HCT116 (cell line): ENCODE measurements at places on chromosomes 12 and 14. TPM values are rescaled to one million over a fixed set of nuclear protein-coding genes. Genes with fewer than 3 reads are reported as not detected.

DNA sequence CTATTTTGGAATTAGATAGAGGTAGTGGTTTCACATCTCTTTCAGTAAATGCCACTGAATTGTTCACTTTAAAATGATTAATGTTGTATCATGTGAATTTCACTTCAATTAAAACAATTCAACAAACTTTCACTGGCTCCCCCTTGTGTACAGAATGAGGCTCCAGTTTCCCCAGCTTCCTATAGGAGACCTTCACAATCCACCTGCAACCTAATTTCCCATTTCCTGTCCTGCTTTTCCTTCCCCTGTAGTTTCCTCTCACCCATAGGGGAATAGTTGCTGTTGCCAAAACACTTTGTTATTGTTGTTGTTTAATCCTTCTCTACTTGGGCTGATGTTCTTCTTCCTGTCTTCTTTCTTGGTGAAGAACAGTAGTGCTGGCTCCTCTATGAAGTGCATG is 59.8 kb downstream of the NPAS3 start:
- no peak for DNase-seq

GRCh38 chr12:71216725-71217579 is 59.2 kb upstream of the TSPAN8 start:
- DNase-seq = peak; percentile 55

DNA sequence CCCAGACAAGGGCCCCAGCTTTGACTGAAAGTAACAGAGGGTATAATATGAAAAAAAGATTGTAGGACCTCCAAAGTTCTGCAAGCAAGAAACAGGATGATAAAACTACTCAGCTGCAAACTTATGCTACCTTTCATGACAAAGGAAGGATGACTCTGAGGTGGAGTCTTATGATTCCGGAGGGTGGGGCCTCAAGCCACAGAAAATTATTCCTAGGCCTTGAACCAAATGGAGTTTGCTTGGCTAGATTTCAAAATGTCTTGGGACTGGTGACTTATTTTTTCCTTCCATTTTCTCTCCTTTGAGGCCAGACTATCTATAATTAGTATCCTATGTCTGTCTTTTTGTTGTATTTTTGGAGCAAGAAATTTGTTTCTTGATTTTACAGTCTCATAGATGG is 336.4 kb downstream of the LRIG3 start:
- DNase-seq = no peak

DNA sequence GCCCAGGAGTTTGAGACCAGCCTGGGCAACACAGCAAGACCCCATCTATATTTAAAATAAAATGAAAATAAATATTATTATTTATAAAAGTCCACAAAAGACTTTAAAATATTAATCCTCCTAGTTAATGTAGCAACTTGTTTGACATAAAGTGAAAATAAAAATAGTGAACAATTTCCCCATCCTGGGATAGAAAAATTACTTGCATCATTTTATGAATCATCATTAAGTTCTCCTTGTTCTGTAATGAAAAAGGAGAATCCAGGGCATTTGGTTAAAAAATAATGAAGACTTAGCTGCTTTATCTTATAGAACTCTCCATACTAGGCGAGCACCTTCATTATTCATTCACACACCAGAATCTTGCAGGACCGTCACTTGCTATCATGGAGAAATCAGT is 66.1 kb downstream of the ELK3 start:
- no peak for DNase-seq

BMP4 gene
- total RNA-seq = 145 TPM

DNA sequence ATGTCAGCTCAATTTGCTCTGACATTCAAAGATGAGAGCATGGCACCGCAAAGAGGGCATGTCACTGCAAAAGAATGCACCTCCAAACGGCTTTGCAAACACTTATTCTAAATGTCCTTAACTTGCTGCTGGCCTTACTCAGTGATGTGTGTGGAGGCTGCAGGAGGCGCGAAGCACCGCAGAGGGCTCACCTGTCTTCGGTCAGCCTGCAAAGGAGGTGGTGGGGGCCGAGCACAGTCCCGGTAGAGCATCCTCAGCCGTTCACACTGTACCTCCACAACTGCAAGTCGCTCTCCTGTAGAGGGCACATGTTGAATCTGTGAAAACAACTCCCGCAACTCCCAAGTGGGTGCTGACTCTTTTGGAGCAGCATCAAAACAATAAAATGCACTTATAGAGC is 93.8 kb downstream of the TRAFD1 start:
- no peak for DNase-seq

LAG3 gene
- total RNA-seq = 3.3 TPM

- DNase-seq = no peak
These were observed 41.1 kb downstream of the GNG2 start for GRCh38 chr14:51901475-51902024.

- no peak for DNase-seq
These were observed 584.8 kb downstream of the ETNK1 start for GRCh38 chr12:23209793-23210192.

GRCh38 chr12:13539051-13539450 is 342.5 kb downstream of the EMP1 start:
- no peak for DNase-seq

CSRP2 gene
- 36.1 TPM for total RNA-seq

GLTP gene
- 26.6 TPM for total RNA-seq

VCPKMT gene
- 9.7 TPM for total RNA-seq

DNA sequence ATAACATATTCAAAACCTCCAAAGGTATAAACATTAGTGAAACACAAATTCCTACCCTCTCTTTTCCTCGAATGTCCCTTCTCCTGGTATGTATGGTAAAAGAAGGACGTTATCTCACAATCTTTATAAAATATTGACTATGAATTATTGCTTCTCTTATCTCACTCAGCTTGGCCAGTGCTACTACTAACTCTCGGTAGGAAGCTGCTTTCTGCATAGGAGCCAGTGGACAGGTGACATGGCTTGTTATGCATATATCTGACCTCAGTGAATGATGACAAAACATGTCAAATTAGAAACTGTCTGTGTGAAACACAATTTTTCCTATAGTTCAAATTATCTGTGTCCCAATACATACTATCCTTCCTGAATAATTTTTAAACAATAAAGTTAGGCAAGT is 48.5 kb upstream of the FLRT2 start:
- DNase-seq = no peak

DNA sequence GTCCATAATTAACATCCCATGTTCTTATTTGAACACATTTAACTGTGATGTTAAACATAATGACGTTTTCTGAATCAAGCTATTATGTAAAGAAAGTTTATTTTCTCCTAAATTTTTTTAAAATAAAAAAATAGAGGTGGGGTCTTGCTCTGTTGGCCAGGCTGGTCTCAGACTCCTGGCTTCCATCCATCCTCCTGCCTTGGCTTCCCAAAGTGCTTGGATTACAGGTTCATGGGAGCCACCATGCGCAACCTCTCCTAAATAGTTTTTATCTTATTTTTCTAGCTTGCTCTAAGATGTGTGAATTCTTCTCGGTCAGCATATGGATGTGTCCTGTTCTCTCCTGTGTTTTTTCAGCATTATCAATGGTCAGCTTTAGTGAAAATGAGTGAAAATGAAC is 3.2 kb downstream of the RAD9B start:
- no peak for DNase-seq

DNA sequence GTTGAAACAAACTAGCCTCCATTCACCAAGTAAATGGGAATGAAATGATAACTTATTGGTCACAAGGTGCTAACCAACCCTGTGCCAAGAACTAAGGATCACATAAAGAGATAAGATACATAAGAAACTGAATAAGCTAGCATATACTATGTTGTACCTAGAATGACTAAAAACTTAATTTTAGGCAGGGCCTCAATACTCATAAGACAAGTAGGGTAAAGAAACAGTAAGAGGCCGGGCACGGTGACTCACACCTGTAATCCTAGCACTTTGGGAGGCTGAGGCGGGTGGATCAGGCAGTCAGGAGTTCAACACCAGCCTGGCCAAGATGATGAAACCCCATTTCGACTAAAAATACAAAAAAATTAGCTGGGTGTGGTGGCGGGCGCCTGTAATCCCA is 17.7 kb downstream of the GDF11 start:
- DNase-seq = no peak

- no peak for DNase-seq
These were observed 1.6 kb upstream of the LTBR start for GRCh38 chr12:6382371-6382770.

P2RX2 gene
- not detected for total RNA-seq
